Activated T-helper 1 cell treated with anti-CD3 and anti-CD28 coated beads, Interleukin-2, amount 50 U/mL, for 16 hours (primary cell): ENCODE measurements at places on chromosomes 16 and 17.
A peak's percentile ranks its signal among the peaks of the same experiment; 100 is the strongest.

DNA sequence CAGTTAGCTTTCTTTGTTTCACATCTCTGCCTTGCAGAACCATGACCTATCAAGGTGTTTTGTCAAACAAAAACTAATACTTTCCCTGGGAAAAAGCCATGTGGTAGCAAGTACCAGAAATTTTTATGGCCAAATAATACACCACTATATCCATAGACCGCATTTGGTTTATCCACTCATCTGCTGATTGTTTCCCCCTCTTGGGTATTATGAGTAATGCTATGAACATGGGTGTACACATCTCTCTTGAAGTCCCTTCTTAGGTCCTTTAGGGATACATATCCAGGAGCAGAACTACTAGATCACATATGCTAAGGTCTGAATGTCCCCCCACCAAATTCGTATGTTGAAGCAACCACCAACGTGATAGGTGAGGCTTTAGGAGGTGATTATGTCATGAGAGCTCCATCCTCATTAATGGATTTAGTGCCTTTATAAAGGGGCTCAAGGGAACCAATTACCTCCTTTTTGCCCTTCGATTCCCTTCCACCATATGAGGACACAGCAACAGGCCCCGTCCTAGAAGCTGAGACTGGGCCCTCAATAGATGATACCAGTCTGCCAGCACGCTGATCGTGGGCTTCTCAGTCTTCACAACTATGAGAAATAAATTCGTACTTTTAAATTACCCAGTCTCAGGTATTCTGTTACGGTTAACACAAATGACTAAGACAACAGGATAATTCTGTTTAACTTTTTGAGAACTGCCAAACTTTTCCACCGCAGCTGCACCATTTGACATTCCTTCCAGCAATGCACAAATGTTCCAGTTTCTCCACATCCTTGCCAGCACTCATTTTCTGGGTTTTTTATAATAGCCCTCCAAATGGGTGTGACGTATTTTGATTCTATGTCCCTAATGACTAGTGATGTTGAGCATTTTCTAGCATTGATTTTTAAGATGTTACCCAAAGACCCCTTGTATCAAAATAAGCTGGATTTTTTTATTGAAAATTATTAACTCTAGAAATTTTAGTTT, 30.0 kb downstream of the SIAH1 start:
- DNase-seq: no peak

DNA sequence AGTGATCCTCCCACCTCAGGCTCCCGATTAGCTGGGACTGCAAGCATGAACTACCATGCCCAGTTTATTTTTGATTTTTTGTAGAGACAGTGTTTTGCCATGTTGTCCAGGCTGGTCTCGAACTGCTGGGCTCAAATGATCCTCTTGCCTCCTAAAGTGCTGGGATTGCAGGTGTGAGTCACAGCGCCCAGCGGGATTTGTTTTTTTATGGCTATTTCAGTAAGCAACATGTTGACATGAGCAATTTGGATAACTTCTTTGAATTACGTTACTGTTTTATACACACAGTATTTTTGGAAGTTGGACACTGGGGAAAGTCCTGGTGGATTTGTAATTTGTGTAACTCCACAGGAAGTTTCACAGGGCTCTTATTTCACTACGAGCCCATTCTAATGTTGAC, 18.5 kb upstream of the RHOT1 start:
- no peak for DNase-seq

GRCh38 chr16:16083421-16084156, 134.2 kb downstream of the ABCC1 start:
- no peak for DNase-seq

DNA sequence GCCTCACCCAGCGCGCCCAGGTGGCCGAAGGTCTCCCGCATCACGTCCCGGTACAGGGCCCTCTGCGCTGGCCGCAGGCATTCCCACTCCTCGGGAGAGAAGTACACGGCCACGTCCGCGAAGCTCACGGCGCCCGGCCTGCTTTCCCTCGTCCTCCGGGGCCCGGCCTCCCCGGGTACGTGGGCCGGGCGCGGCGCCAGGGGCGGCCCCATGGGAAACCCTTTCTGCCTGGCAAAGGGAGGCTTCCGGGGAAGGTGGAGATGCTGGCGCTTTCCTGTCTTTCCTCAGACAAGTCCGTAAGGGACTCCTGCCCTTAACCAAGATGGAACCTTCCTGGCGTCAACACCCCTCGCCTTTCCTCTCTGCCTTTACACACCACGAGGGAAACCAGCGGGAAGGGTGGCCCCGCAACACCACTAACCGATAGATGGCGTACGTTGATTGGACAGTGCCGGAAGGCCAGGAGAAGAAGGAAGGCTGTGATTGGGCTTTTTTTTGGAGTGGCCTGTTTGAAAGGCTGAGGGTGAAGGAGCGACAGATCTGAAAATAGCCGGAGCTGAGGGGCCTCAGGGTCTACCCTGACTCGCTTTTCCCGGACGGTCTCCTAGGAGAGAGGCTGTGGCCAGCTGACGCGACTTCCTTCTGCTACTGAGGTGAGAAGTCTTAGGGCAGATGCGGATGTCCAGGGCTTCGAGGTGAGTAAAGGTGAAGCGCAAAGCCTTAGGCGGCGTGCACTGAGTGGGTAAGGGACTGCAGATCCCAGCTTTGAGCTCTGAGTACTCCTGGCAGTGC, at the start of gene ZNF785:
ZNF785 (minus strand) TSS at position 298 of the 792 bp plus-strand sequence; CDS start at position 212, 86 bp downstream.
- DNase-seq: peak; percentile 85

- DNase-seq: no peak
Observed at GRCh38 chr16:14485121-14485551, 144.9 kb downstream of the PARN start.
